ENCODE measurements at places on chromosomes 4 and X.

GRCh38 chr4:91369116-91369515 lies 934.6 kb upstream of the GRID2 start:
- DNase-seq: no peak

DNA sequence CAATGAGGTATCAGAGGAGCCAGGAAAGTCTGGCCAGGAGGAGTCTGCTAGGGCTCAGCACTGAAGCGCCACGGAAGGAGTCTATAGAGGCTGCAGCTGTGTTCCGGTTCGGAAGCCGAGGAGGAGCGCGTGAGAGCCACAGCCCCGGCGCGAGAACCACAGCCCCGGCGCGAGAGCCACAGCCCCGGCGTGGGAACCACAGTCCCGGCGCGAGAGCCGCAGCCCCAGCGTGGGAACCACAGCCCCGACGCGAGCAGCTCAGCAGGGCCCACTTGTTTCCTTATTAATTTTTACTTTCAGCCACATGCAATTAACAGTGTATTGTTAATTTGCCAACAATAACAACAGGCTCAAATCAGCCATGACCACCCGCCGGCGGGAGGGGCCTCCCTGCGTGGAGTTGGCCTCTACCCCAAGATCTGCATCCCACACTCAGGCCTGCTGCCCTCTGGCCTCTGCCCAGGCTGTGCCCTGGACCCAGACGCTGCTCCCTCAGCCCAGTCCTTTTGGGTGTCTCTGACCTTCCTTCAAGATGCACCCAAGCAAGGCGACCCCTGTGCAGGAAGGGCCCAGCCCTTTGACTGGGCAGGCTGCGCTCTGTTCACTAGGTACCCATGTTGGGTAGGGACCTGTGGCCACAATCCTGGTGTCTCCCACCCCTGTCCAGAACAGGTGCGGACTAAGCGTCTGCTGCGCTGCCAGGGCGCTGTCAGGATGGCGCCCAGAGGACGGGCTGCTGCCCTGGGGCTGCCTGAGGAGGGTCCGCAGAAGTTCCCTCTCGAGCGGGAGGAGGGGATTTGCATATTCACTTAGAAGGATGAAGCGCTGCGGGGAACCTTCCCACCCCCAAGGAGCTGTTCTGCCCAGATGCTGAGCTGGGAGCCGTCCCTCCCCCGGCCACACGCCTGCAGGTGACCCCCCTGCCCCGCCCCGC lies 113.8 kb downstream of the ADRA2C start:
- DNase-seq: no peak

- no peak for DNase-seq
Measured at GRCh38 chr4:25484243-25484721, 107.2 kb downstream of the ANAPC4 start.

GRCh38 chr4:15912961-15913630 lies 25.4 kb downstream of the FGFBP1 start:
- no peak for DNase-seq

GRCh38 chr4:6929812-6930464 lies 20.3 kb downstream of the TBC1D14 start:
- no peak for DNase-seq

All from stimulated activated CD8-positive, alpha-beta memory T cell treated with anti-CD3 and anti-CD28 coated beads, Interleukin-7, amount 100 ng/mL, for 24 hours (primary cell).